Adrenal gland (tissue), 19 donors: ENCODE measurements at places on chromosomes 16 and 17. TPM values are rescaled to one million over a fixed set of nuclear protein-coding genes. Genes with fewer than 3 reads are reported as not detected.

- no peaks in the 10 kb centered on the region for H3K36me3 ChIP-seq
- H3K27ac ChIP-seq, result no peak overlapping the region
- no peak overlapping the region for H3K4me3 ChIP-seq
- H3K27me3 ChIP-seq, result no peaks in the 10 kb centered on the region
- DNase-seq, result no peak
- peaks cover 16% of the 10 kb centered on the region for H3K4me1 ChIP-seq
Observed at GRCh38 chr17:29243792-29244191, 2.9 kb upstream of the CRYBA1 start.

DNA sequence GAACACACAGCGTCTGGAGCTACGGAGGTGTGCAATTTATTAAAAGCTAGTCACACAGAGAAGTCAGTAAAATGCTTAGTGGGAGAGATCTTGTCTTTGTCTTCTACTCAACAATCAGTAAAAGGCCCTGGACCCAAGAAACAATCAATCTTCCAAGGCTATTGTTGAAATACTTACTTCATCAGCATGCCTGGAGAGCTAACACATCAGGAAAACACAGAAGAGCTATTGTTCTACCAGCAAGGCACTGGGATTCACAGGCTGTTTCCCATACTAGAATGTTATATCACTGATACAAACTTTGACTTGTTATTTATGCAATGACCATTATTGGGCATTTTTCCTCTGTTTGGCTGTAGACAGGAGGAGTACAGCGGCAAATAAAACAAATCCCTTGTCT is 247.8 kb upstream of the ERCC4 start:
- no peak overlapping the region for H3K4me3 ChIP-seq
- no peaks in the 10 kb centered on the region for H3K4me1 ChIP-seq
- no peak for DNase-seq
- H3K27me3 ChIP-seq, result no peaks in the 10 kb centered on the region

DNA sequence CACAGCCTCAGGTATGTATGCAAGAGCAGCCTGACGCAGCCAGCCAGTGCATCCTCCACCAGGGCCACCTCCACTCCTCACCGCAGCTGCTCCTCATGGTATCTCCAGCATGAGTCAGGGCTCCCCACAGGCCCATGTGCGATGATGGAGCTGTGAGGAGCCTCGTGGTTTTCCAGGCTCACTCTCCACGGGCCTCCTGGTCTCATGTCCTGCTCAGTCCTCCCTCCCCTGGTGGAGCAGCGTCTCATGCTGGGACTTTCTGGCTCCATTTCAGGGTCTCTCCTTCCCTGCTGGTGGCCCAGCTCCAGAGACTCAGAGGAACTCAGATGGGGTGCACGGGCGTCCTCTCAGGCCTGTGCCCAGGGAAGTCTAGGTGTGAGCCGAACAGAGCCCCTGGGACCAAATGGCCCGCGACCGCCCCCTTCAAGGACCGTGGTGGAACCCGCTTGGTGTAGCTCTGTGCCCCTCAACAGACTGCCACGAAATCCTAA is 70.4 kb downstream of the METRNL start:
- H3K36me3 ChIP-seq, result no peaks in the 10 kb centered on the region
- no peak overlapping the region for H3K27ac ChIP-seq
- DNase-seq, result no peak
- H3K27me3 ChIP-seq, result no peaks in the 10 kb centered on the region

GRCh38 chr17:59848778-59849177 is 44.0 kb downstream of the TUBD1 start:
- no peaks in the 10 kb centered on the region for H3K36me3 ChIP-seq
- DNase-seq, result peak; percentile 54
- peak overlapping the region; percentile 24 for H3K27ac ChIP-seq
- peaks cover 28% of the 10 kb centered on the region for H3K4me1 ChIP-seq
- H3K4me3 ChIP-seq, result no peak overlapping the region

DNA sequence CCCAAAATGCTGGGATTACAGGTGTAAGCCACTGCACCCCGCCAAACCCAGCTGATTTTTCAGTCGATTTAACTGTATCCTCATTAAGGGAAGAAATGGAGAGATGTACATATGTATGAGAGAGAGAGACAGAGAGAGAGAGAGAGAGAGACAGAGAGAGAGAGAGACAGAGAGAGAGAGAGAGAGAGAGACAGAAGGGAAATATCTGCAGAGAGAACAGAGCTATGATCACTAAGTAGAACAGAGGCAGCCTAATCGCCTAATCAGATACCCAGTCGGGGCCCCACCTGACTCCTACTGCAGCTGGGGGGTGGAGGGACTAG is 70.0 kb downstream of the RBBP6 start:
- H3K27ac ChIP-seq, result no peak overlapping the region
- H3K36me3 ChIP-seq, result no peaks in the 10 kb centered on the region
- H3K4me1 ChIP-seq, result peaks cover 5% of the 10 kb centered on the region
- no peaks in the 10 kb centered on the region for H3K27me3 ChIP-seq
- no peak overlapping the region for H3K4me3 ChIP-seq
- DNase-seq, result no peak

GRCh38 chr17:33598797-33599196 is 305.7 kb upstream of the ASIC2 start:
- no peak overlapping the region for H3K4me3 ChIP-seq
- H3K27ac ChIP-seq, result no peak overlapping the region
- no peaks in the 10 kb centered on the region for H3K4me1 ChIP-seq
- H3K27me3 ChIP-seq, result no peaks in the 10 kb centered on the region
- no peak for DNase-seq

DNA sequence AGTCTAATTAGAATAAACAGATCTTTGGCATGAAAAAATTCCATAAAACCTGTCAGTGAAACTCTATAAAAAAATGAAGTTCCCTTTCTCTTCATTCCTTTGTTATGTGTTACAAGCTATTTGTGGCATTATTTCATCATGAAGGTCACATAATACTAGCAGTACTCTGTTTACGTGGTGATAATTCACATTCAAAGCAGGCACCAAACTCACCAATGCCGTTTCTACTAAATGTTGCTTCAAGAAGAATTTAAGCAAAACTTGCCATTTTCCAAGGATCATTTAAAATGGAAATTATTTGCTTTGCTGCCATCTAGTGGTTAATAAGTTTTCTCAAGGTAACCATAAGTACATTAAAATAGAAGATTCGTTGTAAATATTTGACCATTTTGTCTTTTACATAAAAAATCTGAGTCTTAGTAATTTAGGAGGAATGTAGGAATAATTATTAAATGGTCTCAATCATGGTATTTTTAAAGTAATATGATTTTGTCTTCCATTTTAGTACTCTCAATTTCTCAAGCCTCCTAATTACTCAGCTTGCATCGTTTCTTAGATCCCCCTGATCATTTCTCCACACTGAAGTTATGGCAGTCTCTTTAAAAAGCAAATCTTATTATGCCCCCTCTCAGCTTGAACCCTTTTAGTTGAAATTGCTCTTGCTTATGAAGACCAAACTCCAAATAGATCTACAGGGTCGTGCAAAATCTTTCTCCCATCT is 80.8 kb downstream of the OMG start:
- H3K27ac ChIP-seq, result no peak overlapping the region
- no peak for DNase-seq
- peaks cover 18% of the 10 kb centered on the region for H3K36me3 ChIP-seq
- no peak overlapping the region for H3K4me3 ChIP-seq
- H3K4me1 ChIP-seq, result peaks cover 7% of the 10 kb centered on the region

DNA sequence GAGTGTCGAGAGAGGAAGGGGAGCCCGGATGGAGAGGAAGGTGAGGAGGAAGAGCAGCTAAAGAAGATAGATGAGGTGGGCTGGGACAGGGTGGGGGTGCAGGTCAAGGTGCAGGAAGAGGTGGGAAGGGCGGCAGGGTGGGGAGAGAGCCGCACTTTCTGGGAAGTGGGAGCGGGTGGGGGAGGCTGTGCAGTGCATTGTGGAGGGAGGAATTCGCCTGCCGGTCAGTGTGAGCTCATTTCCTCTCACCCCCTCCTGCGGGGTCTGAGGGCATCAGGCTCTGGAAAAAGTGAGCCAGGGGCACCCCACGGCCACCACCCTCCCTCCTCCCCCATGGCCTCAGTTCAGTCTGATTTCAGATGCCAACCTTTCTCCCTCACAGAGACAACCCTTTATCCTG is 2.5 kb upstream of the ARHGAP23 start:
- H3K4me1 ChIP-seq, result peaks cover 32% of the 10 kb centered on the region
- H3K36me3 ChIP-seq, result no peaks in the 10 kb centered on the region
- no peaks in the 10 kb centered on the region for H3K27me3 ChIP-seq

DNA sequence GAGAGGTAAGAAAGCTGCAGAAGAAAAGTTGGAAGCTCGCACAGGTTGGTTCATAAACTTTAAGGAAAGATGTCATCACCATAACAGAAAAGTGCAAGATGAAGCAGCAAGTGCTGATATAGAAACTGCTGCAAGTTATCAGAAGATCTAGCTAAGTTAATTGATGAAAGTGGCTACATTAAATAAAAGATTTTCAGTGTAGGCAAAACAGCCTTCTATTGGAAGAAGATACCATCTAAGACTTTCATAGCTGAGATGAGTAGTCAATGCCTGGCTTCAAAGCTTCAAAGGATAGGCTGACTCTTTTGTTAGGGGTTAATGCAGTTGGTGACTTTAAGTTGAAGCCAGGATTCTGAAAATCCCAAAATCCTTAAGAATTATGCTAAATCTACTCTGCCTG is 24.0 kb downstream of the CYLD start:
- H3K27ac ChIP-seq, result no peak overlapping the region
- no peaks in the 10 kb centered on the region for H3K36me3 ChIP-seq
- H3K27me3 ChIP-seq, result no peaks in the 10 kb centered on the region
- no peak overlapping the region for H3K4me3 ChIP-seq

DNA sequence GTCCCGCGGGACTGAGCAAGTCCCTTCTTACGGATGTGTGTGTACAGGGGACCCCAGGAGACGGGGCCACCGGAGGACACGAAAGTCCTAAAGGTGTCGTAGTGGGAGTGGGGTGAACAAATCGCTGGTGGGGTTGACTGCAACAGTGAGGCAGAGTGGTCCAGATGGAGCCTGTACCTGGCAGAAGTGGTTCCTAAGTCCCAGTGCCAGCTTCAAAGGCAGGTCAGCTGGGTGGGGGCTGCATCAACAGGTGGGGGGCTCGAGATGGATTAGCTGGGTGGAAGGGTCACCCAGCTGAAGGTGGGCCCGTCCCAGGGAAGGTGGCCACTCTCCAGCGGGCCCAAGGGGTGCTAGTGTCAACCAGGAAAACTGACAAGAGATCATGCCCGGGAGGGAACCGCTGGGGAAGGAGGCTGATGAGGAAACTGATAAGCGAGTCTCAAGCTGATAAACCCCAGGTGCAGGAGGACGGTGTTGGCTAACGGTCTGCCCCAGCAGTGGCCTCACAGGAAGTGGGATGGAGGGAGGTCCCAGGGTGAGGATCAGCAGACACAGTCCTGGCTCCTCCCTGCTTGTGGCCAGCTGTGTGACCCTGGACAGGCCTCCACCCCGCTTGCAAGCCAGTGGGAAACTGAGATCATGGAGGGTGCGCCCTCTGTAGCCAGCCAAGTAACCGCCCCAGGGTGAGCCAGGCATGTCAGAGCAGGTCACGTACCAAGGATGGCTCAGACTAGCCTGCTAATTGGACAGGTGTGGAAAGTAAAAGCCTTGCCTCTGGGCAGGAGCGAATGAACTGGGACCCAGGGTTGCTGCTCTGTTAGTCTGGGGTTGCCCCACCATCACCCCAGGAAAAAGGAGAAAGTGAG is 1.0 kb downstream of the ORAI3 start:
- peak; percentile 98 for DNase-seq
- no peaks in the 10 kb centered on the region for H3K27me3 ChIP-seq
- H3K36me3 ChIP-seq, result no peaks in the 10 kb centered on the region
- H3K27ac ChIP-seq, result peak overlapping the region; percentile 96
- peak overlapping the region; percentile 92 for H3K4me3 ChIP-seq

- no peak overlapping the region for H3K4me3 ChIP-seq
- H3K4me1 ChIP-seq, result no peaks in the 10 kb centered on the region
- no peak for DNase-seq
- no peaks in the 10 kb centered on the region for H3K36me3 ChIP-seq
- no peak overlapping the region for H3K27ac ChIP-seq
Observed at GRCh38 chr16:14427371-14427948, 202.6 kb downstream of the PARN start.

- H3K27ac ChIP-seq, result no peak overlapping the region
- no peaks in the 10 kb centered on the region for H3K36me3 ChIP-seq
- DNase-seq, result no peak
- no peaks in the 10 kb centered on the region for H3K27me3 ChIP-seq
Observed at GRCh38 chr17:75103601-75104554, 5.9 kb upstream of the ARMC7 start.

DNA sequence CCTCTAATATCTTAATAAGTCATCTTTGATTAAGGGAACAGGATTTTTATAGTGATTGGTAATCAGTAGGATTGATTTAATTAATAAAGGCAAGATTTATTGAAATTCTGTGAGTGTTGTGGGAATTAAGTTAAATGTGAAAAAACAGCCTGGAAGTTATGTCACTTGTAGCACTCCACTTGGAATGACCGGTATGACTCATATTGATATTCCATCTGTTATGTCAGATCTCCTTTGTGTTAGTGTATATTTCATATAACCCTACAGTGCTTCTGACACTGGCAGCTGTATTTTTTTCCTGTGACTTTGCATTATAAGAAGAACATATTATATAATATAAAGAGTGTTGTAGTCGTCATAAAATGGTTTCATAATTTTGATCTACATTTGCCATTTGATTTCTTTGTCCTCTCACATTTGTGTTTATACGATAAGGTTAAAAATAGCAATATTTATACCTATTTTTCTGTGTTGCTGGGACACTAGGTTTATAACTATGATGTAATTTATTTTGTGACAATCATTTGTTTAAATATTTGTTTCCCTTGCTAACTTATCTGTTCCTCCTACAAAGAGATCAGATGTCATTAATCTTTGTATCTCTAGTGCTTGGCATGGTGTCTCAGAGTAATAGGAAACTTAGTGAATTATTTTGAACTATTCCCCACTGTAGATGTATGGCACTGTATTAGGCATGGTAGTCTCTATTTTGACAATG is 249.0 kb downstream of the BCAS3 start:
- H3K27ac ChIP-seq, result no peak overlapping the region
- no peaks in the 10 kb centered on the region for H3K4me1 ChIP-seq
- no peaks in the 10 kb centered on the region for H3K36me3 ChIP-seq
- no peak overlapping the region for H3K4me3 ChIP-seq
- H3K27me3 ChIP-seq, result no peaks in the 10 kb centered on the region

- no peak overlapping the region for H3K4me3 ChIP-seq
- no peaks in the 10 kb centered on the region for H3K27me3 ChIP-seq
- H3K27ac ChIP-seq, result no peak overlapping the region
- no peak for DNase-seq
- H3K36me3 ChIP-seq, result no peaks in the 10 kb centered on the region
Observed at GRCh38 chr17:75689441-75689873, 22.3 kb downstream of the SAP30BP start.

CCL15 gene
- total RNA-seq, result 1.5 TPM

CMTM1 gene
- total RNA-seq, result 0.52 TPM

SPIRE2 gene
- 14.4 TPM for total RNA-seq

LGALS9C gene
- not detected for total RNA-seq

MYO1D gene
- 63.3 TPM for total RNA-seq
